ENCODE measurements at places on chromosomes 13 and 19.

GRCh38 chr13:75705395-75705794 is 69.3 kb downstream of the LMO7 start:
- no peak for DNase-seq

GRCh38 chr19:46812977-46813838 is 24.8 kb upstream of the SLC1A5 start:
- no peak for DNase-seq

GRCh38 chr13:99626461-99627082 is 125.3 kb downstream of the TM9SF2 start:
- DNase-seq: no peak

DNA sequence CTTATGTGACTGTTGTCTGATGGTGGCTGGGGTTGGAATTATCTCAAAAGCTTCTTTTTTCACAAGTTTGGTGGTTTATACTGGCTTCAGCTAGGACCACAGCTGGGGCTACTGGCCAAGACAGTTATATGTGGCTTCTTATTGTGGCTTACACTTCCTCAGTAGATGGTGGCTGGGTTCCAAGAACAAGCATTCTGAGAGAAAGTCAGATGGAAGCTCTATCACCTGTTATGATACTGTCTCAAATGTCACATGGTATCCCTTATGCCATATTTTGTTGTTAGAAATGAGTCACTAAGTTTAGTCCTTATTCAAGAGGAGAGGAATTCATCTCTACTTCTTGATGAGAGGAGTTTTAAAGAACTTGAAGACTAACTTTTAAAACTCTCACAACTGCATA is 41.6 kb downstream of the NDFIP2 start:
- DNase-seq: no peak

- peak; percentile 57 for DNase-seq
These were observed 55.1 kb upstream of the C1QTNF9 start for GRCh38 chr13:24254146-24254841.

All from stimulated activated naive CD4-positive, alpha-beta T cell treated with Interleukin-2 at 50 U/mL for 16 hours (primary cell).